Activated effector memory CD4-positive, alpha-beta T cell treated with Interleukin-2 at 50 U/mL for 16 hours (primary cell): ENCODE measurements at places on chromosomes 1 and 21.
A peak's percentile ranks its signal among the peaks of the same experiment; 100 is the strongest.

DNA sequence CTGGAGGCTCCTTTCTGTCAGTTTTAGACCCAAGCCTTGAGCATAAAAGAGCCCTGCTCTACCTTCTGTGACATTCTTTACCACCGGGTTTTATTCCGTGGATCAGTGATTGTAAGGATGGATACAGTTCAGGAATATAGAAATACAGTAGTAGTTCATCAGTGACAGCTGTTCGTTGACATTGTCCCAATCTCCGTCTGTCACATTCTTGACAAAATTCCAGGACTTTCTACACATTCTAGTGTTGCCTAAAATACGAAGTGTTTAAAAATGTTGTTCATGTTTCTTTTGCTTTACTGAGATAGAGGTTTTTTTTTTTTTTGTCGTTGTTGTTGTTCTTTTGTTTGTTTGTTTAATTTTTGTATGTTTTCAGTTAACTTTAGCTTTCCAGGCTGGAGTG, 29.9 kb downstream of the MAP10 start:
- DNase-seq: no peak

DNA sequence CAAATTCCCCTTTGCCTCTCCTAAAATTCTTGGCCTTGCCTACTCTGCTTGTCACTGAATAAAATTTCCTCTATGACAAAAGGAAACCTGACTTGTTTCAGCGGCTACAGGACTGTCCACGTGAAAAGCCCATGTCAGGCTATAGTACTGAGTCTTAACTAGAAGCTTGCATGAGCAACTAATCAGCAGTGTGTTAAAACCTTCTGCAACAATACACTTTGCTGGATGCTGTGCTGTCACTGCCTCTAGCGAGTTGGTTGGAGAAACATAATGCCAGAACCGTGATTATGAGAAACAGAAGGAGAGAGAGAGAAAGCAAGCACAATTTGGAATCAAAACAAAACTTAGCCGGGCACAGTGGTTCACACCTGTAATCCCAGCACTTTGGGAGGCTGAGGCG, 25.7 kb upstream of the SLC30A10 start:
- DNase-seq: no peak

DNA sequence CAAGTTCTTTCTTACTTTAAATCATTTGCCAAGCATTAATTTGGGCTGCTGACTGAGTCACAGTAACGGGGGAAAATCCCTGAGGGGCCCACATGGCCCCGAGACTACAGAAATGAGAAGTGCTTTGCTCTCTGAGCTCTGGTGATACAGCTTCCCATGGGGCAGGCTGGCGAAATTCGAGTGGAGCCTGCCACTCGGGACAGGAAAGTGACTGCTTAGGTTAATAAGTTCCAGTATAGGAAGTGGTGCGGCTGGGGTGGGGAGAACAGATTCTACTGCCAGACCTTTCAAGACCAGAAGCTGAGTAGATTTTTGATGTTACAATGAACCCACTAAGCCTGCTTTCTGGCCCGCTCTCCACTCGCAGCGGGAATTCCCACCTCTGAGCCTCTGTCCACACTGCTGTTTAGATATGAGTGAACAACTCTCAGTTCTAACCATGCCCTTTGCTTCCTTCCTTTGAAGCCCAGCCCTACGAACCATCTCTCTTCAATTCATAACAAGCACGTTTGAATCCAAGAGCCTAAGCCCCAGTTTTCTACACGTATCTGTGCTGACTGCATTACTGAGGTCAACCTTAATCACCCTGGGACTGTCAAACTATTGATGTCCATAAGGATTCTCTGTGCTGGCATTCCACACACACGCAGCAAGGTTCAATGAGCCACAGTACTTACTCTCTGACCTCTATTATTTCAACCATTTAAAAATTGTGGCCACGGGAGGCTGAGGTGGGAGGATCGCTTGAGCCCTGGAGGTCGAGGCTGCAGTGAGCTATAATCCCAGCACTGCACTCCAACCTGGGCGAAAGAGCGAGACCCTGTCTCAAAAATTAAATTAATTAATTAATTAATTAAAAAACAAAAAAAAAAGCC, 9.6 kb downstream of the ZBTB17 start:
- DNase-seq: peak; percentile 28

GRCh38 chr1:66996018-66996682, 57.8 kb downstream of the SLC35D1 start:
- DNase-seq: peak; percentile 37

DNA sequence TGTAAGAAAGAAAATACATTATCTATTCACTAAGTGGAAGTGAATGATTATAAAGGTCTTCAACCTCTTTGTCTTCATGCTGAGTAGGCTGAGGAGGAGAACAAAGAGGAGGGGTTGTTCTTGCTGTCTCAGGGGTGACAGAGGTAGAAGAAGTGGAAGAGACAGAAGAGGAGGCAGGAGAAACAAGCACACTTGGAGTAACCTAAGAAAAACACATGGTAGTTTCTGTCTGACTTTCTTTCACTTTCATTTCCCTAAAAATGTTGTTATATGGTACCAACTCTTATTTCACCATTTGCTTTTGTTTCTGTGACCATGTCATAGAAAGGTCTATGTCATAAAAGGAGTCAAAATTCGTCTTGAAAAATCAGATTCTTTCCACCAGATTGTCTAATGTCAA, 696.6 kb upstream of the BRINP3 start:
- no peak for DNase-seq

DNA sequence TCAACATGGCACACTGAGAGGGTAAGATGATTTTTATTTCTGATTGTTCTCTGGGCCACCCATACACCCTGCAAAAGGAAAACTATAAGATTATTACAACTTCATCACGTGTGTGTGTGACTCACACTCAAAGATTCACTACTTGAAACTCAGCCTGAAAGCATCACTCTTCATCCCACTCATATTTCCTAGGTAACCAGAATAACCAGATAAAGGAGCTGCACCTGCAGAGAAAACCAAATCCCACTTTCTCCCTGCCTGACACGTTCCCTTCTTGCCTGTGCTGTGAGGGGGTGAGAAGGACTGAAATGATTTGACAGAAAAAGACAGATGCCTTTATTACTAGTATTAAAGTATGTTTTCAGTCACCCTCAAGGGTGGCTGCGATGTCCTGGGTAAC, 131.6 kb downstream of the TGFBR3 start:
- DNase-seq: no peak

DNA sequence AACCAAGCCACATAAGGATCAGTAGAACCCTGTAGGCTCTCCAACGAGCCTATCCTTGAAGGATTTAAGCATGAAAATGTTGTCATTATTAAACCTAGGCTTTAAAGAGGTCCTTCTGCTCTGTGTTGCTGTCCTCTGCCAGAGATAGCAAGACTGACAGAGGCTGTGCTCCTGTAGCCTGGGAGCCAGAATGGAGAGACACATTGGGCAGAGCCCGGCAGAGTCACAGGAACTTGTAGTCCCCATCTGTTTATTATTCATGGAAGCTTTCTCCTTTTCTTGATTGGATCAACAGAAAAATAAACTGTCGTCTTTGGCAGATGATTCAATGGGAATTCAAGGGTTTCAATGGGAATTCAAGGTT, 19.2 kb upstream of the SLAMF1 start:
- DNase-seq: no peak

- DNase-seq: no peak
These were observed 20.2 kb upstream of the ROR1 start for GRCh38 chr1:63753591-63753990.

- DNase-seq: no peak
These were observed 7.2 kb downstream of the VANGL1 start for GRCh38 chr1:115648717-115649691.

DNA sequence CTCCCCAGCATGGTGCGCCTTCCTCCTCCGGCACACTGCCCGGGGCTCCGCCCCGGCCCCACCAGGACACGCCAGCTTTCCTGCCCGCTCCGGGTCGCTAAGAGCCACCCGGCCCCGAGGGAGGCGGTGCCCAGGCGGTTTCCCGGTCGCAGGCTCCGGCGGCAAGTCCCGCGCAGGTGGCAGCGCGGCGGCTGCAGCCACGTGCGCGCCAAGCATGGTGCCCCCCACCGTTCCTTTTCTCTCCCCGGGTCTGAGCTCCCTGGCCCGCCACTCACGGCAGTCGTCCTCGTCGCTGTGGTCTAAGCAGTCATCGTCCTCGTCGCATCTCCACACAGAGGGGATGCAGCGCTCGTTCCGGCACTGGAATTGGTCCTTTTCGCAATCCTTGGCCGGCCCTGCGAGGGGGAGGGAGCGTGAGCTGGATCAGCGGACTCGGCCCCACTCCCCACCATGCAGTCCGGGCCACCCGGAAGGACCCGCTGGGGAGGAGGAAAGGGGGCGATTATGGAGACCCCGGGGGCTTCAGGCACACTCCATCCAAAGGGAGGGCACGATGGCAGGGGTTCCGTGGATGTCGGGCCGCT, 1.2 kb downstream of the LRP8 start:
- DNase-seq: no peak

DNA sequence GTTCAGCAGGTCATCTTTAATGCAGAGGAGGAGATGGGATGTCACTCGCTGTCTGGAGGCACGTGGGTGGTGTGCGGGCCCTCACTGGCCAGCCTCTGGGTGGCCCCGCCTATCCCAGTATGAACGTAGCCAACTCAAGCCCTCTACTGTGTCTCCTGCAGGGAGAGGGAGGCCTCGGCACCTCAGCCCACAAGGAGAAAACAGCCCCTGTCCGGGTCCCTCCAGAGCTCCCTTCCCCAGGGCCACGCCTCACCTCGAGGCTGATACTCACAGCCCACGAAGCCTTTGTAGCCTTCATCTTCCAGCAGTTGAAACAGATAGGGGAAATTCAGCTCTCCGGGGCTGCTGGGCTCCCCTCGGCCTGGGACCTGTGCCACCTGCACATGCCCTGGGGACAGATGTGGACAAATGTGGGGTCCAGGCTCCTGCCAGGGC, 2.6 kb downstream of the HYI start:
- no peak for DNase-seq
